Activated naive CD4-positive, alpha-beta T cell treated with anti-CD3 and anti-CD28 coated beads for 36 hours (primary cell): ENCODE measurements at places on chromosomes 5 and 9. TPM values are rescaled to one million over a fixed set of nuclear protein-coding genes. Genes with fewer than 3 reads are reported as not detected.

- DNase-seq, result no peak
These were observed 105.2 kb downstream of the PBX3 start for GRCh38 chr9:125852386-125852785.

DNA sequence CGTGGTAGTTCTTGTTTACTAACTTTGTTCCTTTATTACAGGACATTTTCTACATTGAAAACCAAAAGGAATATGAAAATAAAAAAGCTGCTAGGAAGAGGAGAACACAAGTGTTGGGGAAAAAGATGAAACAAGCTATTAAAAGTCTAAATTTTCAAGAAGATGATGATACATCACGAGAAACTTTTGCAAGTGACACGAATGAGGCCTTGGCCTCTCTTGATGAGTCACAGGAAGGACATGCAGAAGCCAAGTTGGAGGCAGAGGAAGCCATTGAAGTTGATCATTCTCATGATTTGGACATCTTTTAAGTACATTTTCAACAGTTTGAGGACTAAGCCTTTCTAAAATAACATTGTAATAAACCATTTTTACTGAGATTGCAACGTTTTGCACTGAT lies 23.8 kb downstream of the PHAX start:
- peak; percentile 52 for DNase-seq

DNA sequence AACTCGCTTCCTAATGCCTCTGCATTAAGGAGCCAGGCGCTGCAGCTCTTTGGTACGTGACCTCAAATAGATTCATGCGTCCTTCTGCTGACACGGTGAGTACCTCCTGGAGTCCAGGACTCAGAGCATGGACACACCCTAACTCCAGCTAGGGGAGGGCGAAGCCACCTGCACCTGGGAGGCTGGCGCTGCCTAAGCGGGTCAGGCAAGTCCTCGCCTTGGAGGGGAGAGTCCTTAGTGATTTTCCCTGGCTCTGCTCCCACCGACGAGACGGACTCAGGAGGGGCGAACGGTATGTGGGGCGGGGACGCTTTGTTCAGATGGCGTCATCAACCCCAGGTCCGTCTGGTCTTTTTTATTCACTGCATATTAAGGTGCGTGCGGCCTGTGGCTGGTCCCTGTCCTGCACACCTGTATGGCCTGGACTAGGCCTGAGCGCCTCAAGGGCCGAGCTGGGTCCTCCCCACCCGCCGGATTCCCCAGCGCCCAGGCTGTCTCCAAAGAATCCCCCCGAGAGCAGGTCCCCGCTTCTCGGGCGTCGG lies 50.3 kb downstream of the NSUN2 start:
- no peak for DNase-seq

DNA sequence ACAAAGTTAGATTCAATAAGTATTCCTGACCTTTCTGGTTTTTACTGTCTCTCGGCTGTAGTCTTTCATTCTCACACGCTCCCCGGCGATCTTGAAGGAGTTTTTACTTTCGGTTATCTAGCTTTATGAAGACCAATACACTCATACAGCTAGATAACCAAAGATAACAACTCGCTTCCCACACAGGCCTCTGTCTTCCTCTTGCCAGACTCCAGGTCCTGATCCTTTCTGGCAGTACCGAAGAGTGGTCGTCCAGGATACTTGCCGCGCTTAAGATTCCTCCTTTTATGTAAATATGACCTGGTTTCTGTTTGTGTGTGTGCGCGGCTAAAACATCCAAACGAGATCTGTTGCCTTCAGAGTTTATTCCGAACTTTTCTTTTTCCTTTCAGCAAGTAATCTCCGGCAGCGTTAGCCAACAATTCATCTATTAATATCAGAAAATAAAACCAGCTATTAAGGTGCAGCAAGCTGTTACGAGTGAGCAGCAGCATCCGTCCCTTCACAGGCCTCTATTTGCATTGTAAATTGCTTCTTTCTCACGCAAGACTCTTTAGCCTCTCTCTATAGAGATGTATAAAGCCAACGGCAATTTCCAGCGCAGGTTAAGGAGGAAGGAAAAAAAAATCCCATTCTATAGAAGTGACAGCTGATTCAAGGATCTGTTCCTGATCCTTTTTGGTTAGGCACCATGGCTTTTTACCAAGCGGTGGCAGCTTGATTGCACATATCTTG lies 216.1 kb downstream of the MEF2C start:
- no peak for DNase-seq

DNA sequence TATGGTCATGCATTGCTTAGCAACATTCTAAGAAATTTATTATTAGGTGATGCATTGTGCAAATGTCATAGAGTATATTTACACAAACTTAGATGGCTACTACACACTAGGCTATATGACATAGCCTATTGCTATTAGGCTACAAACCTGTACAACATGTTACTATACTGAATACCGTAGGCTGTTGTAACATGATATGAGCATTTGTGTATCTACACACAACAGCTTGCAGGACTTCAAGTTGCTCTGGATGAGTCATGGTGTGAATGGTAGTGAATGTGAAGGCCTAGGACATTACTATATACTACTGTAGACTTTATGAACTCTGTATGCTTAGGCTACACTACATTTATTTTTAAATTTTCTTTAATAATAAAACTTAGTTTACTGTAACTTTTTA lies 107.2 kb upstream of the MAMDC2 start:
- no peak for DNase-seq

DNA sequence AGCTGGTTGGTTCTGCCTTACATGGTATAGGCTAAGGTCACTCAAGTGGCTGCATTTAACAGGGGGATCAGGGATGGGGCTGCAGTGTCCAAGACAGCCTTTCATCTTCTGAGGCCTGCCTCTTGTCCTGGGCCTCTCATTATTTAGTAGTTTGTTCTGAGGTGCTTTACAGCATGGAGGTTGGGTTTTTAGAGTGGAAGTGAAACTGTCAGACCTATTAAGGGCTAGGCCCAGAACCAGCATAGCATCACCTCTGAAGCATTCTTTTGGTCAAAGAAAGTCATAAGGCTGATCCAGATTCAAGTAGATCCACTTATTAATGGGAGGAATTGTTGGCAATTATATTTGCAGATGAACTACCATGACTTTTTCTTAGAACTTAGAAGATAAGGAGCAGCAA lies 146.0 kb upstream of the NMUR2 start:
- no peak for DNase-seq

DNA sequence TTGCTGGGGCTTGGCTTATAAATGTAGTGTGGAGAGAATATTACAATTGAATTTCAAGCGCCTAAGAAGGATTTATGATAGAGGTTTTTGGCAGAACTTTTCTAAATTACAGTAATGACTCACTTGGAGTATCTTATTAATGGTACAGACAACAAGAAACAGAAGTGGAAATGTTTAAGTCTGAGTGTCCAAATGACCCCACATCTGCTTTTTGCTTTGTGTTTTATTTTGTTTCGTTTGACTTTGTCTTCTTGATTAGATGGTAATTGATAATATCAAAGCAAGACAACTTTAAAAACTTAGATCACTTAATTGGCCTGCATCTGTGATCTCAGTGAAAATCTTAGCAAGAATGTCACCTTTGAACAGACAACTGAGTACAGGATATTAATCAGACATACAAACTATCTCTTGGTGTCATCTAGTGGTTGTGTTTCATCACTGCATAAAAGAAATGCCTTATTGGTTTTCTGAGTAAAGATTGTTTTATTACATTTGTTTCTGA lies 577.4 kb downstream of the ISL1 start:
- no peak for DNase-seq

- DNase-seq, result no peak
These were observed 68.3 kb downstream of the TBCA start for GRCh38 chr5:77707791-77708190.

DNA sequence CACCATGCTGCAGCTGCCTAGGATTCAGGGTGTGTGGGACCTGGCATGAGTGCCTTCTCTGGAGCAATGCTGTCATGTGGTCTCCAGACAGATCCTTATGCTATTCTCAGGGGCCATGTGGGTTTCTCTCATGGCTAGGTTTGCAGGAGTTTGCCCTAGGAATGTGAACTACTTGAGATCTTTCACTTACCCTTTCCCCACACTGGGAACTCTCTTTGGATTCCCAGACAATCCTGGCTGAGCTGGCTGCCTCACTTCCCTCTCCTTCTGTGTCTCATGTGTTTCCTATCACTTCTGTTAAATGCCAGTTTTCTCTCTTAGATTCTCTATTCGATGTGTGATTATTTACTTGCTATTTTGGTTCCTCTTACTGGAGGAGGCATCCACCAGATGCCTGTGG lies 270.2 kb upstream of the RASA1 start:
- no peak for DNase-seq

Gene IRX1
- not detected for total RNA-seq

Gene DMRT2
- total RNA-seq, result not detected

Gene SGCD
- total RNA-seq, result not detected

DNA sequence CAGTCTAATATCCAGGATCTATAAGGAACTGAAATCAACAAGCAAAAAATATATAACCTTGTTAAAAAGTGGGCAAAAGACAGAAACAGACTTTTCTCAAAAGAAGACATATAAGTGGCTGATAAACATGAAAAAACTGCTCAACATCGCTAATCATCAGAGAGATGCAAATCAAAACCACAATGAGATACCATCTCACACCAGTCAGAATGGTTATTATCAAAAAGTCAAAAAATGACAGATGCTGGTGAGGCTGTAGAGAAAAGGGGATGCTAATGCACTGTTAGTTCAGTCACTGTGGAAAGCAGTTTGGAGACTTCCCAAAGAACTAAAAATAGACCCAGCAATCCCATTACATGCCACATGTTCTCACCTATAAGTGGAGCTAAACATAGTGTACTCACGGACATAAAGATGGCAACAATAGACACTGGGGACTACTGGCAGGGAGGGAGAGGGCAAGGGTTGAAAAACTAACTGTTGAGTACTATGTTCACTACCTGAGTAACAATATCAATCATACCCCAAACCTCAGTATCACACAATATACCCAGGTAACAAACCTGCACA lies 11.7 kb upstream of the TSSK1B start:
- no peak for DNase-seq

- DNase-seq, result no peak
These were observed at the start of gene CARD6 for GRCh38 chr5:40841068-40841805. TSS of gene CARD6 (plus strand) at chr5:40841367. CDS start at chr5:40841383, 16 bp downstream.

DNA sequence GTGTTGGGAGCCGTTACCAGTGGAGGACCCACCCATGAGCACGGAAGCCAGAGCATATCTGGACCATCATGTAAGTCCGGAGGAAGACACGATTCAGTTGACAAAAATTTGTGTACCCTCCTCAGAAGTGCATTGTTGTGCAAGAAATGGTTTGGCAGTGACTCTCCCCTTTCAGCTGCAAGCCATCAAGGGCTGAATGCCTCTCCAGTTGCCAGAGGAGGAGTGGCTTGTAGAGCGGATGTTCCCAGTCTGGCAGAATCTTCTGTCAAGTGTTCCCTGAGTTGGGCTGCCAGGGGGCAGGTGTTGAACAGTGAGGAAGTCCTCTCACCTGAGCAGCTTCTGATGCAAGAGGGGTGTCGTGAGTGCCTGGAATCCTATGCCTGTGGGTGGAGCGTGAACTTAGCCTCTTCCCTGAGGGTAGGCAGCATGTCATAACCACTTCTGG lies 27.6 kb upstream of the CDKN2AIPNL start:
- no peak for DNase-seq

DNA sequence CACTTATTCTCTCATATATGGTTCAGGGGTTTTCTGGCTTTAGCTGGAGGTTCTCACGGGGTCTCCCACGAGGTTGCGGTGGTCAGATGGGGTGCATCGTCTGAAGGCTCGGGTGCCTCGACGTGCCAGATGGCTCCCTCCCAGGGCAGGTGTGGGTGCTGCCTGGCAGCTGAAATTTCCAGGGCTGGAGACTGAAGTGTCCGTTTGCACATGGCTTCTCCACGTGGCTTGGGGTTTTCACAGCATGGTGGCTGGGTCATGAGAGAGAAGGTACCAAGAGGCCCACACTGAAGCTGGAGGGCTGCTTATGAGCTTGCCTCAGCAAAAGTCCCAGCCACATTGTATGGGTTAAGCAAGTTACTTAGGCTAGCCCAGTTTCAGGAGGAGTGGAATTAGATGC lies 218.6 kb downstream of the AGTPBP1 start:
- DNase-seq, result no peak

GRCh38 chr9:19271081-19271480 lies 40.6 kb downstream of the DENND4C start:
- DNase-seq, result no peak

- no peak for DNase-seq
These were observed 17.1 kb downstream of the GKAP1 start for GRCh38 chr9:83800236-83801033.
